ENCODE measurements at places on chromosomes 2 and 18.

DNA sequence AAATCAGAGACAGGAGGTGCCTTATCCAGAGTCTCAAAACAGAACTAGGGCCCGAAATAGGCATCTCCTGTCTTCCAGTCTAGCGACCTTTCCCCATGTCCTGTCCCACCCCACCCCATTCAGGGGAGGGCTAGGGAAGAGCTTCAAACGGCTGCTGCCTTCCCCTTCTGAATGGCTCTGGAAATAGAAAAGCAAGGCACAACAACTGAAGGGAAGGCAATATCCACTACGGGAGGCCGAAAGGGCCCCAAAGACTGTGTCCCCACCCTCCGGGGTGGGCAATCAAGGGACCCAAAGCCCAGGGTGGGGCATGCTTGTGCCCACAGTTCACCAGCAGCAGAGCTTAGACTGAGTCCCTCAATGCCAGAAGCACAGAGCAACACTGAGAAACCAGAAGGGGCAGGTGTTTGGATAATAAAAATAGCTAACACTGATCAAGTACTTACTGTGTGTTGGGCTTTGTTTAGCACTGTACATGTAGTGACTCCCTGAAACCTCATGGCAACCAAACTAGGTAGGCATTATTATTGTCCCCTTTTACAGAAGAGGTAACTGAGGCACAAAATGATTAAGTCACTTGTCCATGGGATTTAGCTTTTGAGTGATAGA is 38.5 kb downstream of the CYRIA start:
- no peak for DNase-seq

DNA sequence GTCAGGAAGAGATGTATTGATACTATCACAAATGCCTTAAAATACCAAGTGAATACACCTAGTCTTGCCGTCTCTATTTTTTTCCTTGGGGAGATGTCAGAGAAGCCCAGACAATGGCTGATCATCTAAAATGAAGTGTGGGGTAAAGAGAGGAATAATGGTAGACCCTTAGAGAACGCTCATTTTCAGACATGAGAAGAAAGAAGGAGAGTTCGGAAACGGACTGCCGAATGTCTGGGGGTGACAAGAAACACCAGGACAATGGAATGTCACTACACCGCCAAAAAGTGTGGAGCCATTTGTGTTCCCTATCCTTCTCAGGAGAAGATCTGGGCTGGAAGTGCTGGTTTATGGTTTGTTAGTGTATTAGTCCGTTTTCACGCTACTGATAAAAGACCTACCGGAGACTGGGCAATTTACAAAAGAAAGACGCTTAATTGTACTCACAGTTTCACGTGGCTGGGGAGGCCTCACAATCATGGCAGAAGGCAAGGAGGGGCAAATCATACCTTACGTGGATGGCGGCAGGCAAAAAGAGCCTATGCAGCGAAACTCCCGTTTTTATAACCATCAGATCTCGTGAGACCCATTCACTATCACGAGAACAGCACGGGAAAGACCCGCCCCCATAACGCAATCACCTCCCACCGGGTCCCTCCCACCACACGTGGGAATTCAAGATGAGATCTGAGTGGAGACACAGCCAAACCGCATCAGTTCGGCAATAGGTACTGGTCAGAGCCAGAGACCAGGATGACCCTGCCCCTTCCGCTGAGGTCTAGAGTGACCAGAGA is 743.7 kb downstream of the GALR1 start:
- no peak for DNase-seq

GRCh38 chr2:173254659-173255058 is 100.0 kb upstream of the CDCA7 start:
- no peak for DNase-seq

DNA sequence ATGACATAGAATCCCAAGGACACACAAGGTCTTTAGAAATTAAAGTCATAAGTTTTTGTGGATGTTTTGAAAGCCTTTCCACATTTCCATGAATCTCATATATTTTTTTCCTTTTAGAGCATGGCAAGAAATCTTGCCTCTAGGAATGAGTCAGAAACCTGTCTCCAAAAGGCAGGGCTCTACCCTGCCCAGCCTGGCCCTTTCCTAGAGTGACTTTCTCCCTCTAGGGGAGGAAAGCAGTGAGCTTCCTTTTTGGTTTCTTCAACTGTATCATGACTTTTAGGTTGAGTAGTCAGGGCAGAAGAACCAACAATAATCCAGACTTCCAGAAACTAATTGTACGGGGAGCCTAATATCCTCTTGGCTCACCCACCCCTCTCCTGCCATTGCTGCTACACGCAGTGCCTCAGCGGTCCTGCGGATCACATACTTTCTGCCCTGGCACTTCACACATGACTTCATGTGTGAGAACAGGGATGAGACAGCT is 300.3 kb downstream of the AGPS start:
- DNase-seq = no peak

DNA sequence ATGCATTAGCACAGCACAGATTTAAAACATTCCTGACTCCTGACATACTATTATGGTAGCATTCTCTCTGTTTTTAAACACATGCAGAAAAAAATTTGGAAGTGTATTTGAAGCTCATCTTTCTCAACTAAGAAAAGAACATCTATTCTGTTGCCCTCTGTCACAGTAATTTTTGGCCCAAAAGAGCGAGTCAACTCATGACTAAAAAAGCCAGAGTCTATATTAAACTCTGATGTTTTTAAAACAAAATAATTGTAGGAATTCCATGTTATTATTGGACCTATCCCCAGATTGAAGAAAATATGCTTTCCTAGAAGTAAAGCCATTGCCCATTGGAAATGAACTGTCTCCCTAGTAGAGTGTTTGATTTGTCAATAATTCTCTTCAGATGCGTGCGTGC is 96.7 kb downstream of the CRIM1 start:
- no peak for DNase-seq

GRCh38 chr18:45787346-45787745 is 38.1 kb upstream of the SIGLEC15 start:
- no peak for DNase-seq

- DNase-seq = no peak
These were observed 45.6 kb downstream of the ZRANB3 start for GRCh38 chr2:135485441-135485840.

DNA sequence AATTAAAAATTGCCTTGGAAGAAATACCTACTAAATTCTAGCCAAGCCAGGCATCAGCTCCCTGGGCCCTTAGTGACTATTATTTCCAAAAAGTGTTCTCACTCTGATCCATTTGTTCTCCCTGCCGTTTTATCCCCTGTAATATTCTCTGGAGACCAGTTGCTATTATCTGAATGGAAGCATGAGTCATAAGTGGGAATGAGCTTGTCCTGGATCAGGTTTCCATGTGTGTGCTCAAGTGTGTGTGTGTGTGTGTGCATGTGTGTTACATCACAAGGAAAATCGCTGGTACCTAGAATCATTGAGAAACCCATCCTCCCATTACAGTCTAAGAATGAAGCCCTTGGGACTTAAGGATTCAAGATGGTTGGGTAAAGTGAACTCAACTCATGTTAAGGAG is 130.3 kb upstream of the CXCR4 start:
- no peak for DNase-seq

DNA sequence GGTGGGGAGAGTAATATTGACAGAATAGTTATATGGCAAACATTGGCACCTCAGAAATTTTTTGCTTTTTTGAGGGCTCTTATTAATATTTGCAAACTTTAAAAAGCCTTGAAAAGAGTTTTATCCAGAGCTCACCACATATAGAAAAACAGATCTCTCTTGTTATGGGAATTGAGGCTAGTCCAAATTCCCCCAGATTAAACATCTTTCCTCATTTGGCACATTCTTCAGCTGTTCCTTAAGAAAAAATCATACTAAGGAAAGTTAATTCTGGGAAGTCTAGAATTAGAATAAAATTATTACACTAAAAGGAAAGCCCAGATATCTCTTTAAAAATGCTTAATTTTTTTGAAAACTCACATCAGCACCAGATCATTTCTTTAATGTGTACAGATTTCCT is 5.6 kb downstream of the TFPI start:
- DNase-seq = no peak

- no peak for DNase-seq
These were observed 234.4 kb downstream of the TRIB2 start for GRCh38 chr2:12950957-12951656.

DNA sequence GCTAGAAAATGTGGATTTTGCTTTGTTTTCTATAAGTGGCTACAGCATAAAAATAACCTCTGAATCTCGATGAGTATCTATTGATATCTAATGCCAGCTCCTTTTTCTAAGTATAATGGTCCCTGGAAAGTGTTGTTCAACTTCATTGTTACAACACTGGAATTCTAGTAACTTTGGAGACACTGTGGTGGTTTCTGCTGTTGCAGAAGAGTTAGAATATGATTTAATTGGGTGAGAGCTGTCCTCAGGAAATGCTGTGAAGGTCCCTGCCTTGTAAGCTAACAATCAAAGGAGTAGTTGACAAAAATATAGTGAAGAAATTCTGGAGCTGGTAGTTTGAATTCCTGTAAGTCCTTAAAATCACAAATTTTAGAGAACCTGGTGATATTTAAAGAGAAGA is 62.1 kb downstream of the C18orf63 start:
- DNase-seq = no peak

GRCh38 chr18:5393779-5394178 is 98.3 kb upstream of the ZBTB14 start:
- DNase-seq = no peak

GRCh38 chr2:177806025-177806424 is 266.6 kb downstream of the PDE11A start:
- no peak for DNase-seq

DNA sequence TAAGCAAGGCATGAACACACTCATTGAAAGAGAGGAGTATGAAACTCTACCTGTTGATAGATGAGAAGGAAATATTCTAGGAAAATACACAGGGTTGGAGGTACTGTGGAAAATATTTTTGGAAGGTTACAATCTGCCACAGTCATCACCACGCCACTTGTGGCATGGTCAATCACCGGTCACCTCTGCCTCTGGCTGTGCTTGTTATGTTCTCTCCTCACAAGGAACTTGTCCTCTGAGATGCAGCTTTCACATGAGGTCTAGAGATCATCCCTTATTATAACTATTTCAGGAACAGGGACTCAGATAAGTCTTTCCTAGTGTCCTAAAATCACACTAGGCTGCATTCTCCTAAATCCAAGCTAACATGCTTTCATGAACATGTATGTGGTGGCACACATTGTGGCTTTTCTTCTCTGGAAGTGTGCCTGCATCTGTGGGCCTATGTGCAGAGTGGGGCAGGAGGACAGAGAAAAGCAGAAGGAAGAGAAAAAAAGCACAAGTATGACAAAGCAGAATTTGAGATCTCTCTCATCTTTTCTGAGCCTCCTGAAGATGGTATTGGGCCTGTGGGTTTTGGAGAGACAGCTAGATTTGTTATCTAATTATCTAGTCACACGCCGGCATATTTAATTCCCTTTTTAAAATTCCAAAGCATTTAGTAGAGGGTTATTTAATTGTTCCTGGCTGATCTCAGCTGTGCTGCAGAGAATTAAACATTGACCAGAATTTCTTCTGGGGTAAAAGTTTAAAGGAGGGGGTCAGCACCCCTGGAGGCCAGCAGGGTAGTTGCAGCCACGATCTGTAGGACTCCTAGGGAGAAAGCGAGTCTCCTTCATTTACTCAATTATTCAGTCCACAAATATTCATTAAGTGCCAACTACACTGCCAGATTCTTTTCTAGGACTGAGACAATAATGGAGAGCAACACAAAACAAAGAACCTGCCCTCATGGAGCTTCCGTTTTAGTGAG is 294.6 kb downstream of the RDH14 start:
- DNase-seq = no peak

GRCh38 chr2:15275346-15275745 is 285.8 kb downstream of the NBAS start:
- no peak for DNase-seq

- DNase-seq = no peak
These were observed 32.8 kb downstream of the FMNL2 start for GRCh38 chr2:152367547-152368390.

DNA sequence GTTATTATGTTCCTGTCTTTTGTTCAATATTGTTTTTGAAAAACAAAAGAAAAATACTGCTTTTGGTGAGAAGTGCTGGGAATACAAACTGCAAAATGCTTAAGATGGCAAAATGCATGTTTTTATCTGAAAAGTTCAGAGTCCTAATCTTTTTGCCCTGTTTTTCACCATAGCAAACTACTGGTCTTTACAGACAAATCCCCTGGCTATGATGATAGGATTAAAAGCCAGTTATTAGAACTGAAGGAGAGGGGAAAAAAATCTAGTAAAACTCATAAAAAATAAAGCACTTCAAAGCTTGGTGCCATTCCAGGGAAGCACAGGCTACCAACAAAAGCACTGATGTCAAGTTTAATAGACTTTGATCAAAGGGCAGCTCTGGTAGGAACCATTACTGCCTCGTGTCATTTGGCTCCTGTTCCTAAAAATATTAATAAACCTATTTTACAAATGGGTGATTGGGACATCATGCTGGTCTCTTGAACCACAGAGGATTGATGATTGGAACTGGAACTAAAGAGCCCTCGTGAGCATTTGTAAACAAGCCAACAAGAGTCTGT is 194.7 kb downstream of the RAB3GAP1 start:
- no peak for DNase-seq

DNA sequence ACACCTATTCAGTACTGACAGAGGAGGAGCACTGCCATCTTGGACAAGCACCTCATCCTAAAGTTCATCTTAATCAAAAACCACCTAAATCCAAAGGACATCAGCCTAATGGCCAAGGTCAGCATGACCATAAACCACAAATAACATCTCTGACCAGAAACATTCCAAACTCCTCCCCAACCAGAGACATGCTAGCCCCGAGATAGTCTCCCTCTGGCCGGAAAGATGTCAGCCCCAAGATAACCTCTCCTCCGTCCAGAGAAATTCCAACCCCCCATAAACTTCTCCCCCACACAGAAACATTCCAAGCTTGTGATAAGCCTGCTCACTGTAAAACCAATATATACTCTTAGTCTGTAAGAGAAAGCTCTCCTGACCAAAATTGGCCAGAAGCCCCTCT is 260.6 kb downstream of the CLIP4 start:
- DNase-seq = no peak

DNA sequence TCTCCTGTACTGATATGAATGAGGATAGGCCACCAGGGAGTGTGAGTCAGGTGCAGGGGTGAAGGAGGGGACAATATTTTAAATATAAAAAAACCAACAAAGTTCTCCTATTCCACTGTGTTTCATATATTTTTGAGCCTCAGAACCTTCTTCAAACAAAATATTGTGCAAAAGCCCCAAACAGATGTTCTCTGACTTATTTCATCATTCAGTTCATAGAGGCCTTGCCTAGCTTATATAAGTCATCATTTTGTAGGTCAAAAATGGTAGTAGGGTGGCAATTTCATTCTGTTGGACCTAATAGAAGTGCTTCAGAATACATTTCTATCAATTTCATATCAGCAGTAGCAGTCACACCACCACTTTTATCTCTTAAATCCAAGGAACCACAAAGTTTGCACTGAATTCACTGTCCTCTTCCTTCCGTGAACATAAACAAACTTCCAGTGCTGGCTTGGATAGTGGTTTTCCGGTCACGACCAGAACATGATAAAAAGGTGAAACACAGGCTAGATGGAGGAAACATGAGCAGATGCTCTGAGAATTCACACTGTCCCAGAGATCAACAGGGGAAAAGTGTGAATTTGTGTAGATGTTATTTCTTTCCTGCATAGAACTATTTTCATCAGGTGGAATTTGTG is 99.1 kb downstream of the EN1 start:
- DNase-seq = no peak

- DNase-seq = no peak
These were observed 307.6 kb upstream of the ZNF521 start for GRCh38 chr18:25659541-25659940.

Data from activated T-helper 1 cell treated with anti-CD3 and anti-CD28 coated beads, Interleukin-2, amount 50 U/mL, for 16 hours (primary cell).